ENCODE measurements at places on chromosomes 16 and 17.
A peak's percentile ranks its signal among the peaks of the same experiment; 100 is the strongest.

DNA sequence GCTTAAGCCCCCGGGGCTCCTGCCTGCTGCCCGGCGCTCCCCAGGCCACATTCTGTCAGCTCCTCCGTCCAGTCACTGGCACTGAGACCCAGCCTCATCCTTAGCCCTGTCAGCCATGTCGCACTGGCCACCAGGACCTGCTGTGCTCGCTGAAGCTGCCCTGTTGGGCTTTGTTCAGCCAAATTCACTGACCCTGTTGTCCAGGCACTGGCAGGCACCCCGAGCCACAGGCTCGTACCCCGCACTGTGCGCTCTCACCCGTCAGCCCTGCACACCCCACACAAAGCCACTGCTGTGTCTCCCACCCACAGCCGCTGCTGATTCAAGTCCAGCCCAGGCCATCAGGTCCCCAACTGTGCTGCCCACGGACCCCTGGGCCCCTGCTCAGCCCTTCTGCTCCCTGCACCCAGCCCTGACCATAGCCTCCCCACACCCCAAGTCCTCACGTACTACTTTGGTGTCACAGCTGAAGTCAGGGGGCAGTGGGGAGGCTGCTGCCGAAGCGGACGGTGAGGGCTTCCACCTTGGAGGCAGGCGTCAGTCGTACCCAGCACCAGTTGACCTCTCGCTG, 131.5 kb upstream of the CHMP6 start:
- DNase-seq, result no peak

DNA sequence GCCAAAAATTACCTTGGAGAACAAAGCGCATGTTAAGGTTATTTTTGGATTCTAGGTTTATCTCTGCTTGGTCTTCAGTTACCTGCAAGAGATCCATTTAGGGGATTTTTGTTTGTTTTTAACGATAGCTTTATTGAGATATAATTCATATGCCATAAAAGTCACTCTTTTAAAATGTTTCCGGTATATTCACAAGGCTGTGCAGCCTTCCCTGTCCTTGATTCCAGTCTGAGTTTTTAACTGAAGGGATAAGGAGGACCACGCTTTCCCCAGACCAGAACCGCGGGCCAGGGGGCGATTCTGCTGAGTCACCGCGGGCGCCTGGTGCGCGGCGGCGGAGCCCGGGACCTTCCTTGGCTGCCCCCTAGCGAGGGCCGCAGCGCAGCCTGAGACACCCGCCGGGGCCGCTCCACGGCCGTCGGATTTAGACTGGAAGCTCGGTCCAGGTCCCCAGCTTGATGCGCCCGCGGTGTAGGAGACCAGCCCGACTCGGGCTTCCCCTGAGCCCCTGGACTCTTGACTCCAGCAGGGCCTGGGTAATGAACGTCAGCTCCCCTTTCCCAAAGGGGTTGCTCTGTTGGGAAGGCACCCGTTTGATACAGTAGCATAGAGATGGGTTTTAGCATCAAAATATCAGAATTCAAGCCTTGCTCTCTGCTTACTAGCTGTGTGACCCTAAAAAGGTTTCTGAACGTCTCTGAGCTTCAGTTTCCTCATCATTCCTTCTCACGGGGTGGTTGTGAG, 50.0 kb upstream of the STH start:
- no peak for DNase-seq

DNA sequence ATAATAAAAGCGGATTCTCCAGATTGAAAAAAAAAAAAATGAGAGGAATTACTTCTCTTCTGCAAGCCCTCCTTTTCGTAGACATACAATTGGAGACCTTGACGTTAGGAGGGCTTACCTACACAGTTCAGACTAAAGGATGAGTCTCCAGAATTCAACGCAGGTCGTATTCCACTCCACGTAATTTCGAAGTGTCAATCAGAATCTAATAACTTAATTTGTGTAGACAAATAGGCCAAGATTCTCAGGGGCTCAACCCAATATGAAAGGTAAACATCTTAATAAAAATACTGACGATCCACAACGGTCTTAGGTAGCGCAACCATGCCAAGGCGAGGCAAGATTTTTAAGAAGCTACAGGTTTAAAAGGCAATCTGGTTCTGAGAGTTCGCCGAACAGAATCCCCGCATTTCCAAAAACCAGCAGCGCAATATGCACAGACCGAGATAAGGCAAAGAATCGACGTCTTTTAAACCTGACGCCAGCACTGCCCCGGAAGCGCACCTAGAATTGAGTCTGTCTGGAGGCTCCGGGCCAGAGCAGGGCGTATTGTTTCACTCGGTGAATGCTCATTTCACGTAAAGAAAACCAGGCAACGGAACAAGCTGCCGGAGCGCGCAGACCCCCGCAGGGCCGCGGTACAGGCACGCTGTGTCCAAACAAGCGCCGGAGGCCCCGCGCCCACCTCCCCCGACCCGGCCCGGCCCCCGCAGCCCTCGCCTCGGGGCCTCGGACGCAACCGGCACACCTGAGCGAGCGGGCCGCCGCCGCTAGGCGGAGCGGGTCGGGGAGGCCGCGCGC, 623 bp downstream of the MBTPS1 start:
- DNase-seq, result peak; percentile 29

DNA sequence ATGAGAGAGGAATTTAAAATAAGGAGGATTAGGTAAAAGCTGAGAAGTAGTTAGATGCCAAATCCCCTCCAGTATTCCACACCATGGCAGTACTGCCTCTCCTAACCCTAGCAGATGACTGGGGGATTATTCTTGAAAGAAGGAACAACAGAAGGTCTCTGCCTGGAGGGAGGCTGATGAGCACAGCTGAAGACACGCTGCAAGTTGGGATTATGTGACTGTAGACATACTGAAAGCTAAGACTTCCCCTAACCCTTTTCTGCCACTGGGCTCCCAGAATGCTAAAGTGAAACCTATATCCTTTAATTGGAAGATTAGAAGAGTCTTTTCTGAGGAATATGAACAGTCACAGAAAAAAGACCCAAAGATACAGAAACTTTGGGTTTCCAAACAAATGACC, 27.7 kb upstream of the SLC46A1 start:
- no peak for DNase-seq

DNA sequence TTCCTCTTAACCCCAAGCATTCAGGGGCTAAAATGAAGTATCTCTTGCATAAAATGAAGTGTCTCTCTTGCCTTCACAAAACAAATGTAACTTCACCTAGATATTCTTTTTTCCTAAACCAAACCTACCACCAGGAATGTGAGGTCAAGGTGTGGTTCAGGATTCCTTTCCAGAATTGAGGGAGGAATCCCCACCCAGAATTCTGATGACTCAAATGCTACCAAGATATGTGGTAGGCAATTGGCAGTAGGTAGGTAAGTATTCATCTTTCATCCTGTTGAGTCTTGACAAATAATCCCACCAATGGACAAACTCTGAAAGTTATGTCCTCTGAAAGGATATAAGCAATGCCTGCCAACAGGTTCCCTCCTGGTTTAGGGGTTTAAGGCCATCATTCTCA, 26.2 kb downstream of the TRIM16 start:
- DNase-seq, result no peak

GRCh38 chr17:10380631-10381408, 8.0 kb upstream of the MYH13 start:
- no peak for DNase-seq

DNA sequence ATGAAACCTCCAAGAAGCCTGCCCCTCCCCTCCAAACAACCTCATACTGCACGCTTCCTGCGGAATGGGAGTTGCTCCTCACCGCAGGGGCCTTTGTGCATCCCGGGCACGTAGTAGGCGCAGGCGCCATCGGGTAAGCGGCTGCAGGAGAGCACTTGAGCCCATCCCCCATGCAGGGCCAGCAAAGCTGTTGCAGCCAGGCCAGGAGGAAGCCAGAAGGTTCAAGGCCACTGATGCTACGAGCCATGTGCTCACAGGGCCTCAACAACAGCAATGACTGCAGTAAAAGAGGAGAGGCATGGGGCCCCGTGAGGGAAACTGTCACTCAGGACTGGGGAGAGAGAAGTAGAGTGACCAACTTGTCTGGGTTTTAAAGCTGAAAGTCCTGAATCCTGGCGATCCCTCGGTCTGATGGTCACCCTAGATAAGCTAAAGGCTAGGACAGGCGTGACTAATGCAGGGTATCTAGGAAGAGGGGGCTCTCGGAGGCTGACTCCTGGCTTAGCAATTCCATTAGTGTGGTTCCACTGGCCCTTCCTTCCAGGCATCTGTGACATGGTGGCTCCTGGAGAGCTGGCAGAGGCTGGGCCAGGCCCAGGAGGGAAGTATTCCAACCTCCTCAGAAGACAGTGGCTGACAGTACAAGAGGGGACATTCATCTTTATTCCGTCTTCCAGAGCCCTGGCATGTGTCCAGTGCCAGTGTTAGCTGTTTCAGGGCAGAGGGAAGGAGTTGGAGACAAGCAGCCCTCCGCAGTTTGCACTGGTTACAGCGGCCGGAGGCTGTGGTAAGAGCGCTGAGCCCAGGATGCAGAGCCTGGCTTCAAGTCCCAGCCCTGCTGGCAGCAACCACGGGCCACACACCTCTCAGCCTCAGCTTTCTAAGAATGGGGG, 20.8 kb downstream of the GOSR2 start:
- peak; percentile 37 for DNase-seq
